Aorta (tissue), 5 donors: ENCODE measurements at places on chromosomes 7 and 10. TPM values are rescaled to one million over a fixed set of nuclear protein-coding genes. Genes with fewer than 3 reads are reported as not detected.
A peak's percentile ranks its signal among the peaks of the same experiment; 100 is the strongest.

- DNase-seq = no peak
Measured at GRCh38 chr7:128097211-128097731, 66.0 kb upstream of the LRRC4 start.

DNA sequence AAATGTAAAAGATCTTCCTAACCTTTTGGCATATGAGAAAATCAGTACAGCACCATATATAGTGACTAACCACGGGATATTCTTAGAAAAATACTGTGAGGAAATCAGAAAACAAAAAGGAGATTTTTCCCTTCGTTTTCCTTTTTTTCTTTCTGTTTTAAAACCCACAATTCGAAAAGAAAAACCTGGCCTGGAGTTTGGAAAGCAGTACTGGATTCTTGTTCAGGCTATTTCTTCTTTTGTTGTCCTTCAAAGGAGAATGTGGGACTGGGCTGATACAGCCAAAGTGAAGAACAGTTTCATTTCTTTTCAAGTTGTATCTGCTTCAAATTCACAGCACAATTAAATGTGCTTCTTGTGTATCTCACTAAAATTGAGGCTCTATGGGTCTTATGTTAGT, 156.8 kb upstream of the PHYHIPL start:
- DNase-seq = no peak

DNA sequence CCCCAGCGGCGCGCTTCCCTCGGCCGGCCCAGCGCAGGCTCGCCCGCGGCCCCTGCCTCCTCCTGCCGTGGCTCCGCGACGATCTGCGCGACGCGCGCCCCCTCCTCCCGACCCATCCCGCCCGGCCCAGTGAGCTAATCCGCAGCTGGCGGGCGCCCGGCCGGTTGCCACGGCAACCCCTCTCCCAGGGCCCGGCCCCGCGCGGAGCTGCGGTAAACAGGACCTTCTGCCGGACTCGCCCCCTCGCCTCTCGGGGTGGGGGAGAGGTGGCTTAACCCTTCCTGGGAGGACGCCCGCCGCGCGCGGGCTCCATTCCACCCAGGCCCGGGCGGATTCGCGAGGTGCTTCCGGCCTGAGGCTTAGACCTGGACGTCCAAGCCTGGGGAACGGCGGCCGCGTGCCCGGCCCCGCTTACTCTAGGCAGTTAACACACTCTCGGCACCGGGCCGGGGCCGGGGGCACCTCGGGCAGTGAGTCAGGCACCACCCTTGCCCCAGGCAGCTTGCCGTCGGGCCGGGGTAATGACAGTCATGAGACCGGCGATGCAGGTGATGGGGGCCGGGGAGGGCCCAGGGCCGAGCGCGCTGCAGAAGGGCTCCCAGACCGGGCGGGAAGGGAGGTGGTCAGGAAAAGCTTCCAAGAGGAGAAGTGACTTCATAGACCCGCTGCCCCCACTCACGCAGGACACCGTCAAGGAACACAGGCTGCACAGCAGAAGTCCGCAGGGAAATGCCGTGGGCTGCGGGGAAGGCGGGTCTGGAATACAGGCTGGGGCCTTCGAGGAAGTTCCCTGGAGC, at the start of gene DENND2A:
Gene DENND2A (minus strand): TSS at position 87 of the 797 bp plus-strand sequence. CDS start 38,416 bp downstream, outside the sequence.
- DNase-seq = peak; percentile 87

DNA sequence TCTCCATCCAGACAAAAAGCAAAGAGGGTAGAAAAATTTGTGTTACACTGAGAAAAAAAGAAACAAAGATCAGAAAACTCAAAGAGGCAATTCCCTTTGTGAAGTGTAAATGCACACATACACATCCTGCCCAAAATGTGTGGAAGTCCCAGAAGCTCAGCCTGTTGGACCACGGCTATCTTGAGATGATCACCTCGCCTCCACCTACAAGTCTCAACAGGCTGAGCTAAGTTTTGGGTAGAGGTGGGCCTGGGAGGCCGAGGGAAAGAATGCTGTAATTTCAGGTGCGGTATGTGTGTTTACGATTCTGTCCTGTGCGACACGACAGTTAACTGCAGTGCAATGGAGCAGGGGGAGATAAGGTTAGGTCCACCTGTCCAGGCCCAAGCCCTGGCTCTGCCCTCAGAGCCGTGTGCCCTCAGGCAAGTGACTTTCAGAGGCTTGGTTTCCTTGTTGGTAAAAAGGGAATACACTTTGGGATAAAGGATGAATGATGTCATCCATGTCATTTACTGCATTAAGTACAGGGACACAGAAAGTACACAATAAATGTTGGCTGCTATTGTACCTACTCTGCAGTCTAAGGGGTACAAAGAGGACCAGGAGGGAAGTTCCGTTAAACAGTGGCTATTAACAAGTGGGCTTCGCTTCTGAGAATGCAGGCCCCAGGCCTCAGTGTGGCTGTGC, 67.3 kb downstream of the AFAP1L2 start:
- no peak for DNase-seq

The RBP4 gene
- total RNA-seq = 9.4 TPM

DNA sequence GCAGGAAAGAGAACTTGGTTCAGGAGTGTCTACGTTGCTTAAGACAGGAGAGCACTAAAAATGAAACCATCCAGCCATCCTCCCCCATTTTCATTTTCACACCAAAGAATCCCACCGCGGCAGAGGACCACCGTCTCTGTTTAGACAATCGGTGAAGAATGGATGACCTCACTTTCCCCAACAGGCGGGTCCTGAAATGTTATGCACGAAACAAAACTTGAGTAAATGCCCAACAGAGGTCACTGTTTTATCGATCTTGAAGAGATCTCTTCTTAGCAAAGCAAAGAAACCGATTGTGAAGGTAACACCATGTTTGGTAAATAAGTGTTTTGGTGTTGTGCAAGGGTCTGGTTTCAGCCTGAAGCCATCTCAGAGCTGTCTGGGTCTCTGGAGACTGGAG, 1.4 kb upstream of the IL6 start:
- no peak for DNase-seq

GRCh38 chr7:95820778-95821177, 48.4 kb downstream of the DYNC1I1 start:
- DNase-seq = no peak

The CADPS2 gene
- total RNA-seq = 23.8 TPM

DNA sequence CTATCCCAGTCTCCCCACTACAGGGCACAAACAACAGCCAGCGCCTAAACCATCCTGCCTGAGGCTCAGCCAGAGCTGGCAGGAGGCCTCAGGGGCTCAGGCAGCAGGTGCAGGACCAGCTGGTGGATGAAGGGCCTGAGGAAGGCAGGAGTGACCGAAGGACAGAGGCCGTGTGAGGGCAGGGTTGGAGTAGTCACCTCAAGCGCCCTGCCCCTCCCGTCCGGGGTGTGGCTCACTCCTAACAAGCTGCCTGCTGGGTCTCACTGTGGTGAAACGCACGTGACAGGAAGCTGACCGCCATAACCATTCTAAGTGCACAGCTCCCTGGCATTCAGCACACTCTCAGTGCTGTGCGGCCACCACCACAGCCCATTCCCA, 281.1 kb downstream of the ELFN1 start:
- DNase-seq = peak; percentile 69

- no peak for DNase-seq
Measured at GRCh38 chr7:116626886-116627285, 45.1 kb upstream of the MET start.

DNA sequence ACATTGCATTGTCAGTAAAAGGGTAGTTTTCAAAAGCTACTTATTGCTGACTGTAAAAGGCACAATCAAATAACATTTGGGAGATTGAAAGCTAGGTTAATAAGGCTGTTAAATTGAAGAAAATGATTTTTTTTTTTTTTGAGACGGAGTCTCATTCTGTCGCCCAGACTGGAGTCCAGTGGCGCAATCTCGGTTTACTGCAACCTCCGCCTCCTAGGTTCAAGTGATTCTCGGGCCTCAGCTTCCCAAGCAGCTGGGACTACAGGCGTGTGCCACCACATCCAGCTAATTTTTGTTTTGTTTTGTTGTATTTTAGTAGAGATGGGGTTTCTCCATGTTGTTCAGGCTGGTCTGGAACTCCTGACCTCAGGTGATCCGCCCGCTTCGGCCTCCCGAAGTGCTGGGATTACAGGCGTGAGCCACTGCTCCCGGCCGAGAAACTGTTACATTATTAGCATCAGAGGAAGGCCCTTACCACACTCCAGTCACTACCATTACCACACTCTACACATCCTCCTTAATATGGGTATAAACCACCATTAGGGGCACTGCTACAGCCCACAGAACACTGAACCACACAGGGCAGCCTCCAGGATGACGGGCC, 1.0 kb downstream of the CYP51A1 start:
- DNase-seq = no peak

GRCh38 chr10:11035301-11035991, 17.8 kb downstream of the CELF2 start:
- DNase-seq = no peak

The TMEM225B gene
- 1.7 TPM for total RNA-seq

DNA sequence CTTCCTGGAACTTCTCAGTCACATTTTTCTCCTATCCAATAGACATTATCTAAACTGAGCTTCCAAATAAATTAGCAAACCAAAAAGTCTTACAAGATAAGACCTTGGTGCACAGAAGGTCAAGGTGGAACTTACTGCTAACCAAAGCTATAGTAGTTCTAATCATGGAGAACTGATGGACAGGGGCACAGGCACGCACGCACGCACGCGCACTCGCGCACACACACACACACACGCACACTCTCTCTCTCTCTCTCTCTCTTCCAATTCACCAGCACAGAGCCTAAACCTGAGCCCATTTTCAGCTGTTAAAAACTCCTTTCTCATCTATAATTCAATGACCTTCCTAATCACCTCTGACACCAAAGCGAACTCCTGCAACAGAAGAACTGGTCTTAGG, 7.5 kb downstream of the FGFR2 start:
- DNase-seq = no peak

The C10orf95 gene
- not detected for total RNA-seq

DNA sequence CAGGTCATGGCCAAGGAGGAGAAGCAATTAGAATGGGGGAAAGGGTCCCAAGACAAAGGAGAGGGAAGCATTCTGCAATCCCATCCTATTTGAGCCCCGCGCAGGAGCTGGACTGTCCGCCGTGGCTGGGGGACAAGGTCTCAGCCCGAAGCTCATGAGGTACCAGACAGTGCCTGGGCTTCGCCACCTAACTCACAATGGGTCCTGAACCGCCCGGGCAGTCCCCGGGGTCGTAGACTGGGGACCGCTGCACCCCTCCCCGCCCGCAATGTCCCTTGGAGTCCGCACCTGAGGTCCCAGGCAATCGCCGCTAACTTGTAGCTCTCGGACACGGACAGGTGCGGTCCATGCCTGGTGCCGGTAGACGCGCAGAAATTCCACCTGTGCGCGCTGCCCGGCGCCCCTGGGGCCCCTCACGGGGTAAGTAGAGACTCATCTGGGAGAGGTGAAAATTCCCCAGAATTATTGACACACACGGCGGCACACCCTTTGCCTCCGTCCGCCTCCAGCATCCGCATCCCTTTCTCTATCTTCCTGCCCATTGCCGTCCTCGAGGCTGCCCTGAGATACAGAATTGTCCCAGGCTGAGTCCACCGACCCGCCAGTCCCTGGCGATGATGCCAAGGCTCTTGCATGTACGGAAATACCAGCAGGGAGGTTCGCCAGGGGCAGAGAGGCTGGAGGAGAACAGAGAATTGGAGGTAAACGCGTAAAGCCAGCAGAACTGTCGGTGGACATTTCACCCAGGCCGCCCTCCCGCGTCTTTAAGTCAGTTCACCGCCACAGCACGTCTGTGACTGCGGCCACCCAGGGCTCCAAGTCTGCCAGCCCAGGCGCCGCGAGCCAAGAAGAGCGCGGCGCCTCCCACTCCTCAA, 1.8 kb downstream of the CHRM2 start:
- no peak for DNase-seq

DNA sequence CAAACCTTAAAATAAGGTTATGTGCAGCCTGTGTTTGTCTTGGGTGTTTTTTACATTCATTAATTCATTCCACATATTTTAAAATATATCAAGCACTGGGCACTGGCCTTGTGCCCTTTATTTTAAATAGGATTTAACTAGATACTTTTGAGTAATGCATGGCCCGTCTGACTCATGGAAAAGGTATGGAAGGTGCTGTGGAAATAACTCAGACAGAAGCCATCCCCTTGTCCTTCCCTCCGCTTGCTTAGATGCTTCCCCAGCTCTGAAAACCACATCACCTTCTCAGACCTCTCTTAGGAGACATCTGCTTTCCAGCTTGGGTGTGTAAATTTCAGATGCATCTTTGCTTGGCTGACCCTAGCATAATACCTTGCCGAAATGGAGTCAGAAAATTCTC, 30.5 kb downstream of the SLC18A2 start:
- no peak for DNase-seq
